Glomerular endothelial cell (primary cell): ENCODE measurements at places on chromosomes 5 and 9.

DNA sequence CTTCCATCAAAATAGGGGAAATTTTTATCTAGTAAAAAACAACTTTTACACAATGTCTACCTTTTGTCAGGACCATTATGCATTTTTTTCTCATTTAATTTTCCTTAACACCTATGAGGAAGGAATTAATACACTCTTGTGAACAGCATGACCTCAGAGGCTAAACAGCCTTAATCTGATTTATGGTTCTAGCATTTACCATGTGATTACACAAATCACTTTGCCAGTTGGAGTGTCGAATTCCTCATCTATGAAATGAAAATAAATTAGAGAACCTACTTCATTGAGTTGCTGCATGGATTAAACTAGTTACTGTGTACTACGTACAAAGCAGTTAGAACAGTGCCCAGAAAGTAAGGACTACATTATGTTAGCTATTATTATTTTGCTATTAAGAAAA, 187.7 kb upstream of the MPDZ start:
- DNase-seq = no peak

DNA sequence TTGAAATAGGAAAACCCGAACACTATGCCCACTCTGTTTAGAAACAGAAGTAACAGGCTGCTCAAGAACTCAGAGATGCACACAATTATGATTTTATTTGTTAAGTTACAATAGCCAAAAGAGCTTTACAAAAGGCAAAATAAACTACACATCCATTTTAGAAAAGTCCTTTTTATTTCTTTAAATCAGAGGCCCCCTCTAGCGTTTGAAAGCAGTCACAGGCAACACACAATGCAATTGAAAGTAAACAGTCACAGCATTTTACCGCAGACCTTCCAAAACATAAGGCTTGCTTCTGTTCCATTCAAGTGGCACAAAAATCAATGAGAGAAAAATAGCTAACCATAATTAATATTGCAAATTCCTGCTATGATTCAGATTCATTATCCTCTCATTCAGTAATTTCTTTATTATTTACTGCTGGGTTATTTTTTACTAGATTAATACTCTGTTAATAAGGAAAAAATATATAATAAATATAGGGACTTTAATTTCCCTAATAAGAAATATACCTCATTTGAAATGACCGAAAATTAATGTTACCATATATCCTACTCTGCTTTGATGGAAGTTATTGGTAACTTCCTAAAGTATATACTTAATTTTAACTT, 78.3 kb downstream of the CEP120 start:
- no peak for DNase-seq

GRCh38 chr5:65356274-65356673, 125.4 kb downstream of the ADAMTS6 start:
- no peak for DNase-seq

DNA sequence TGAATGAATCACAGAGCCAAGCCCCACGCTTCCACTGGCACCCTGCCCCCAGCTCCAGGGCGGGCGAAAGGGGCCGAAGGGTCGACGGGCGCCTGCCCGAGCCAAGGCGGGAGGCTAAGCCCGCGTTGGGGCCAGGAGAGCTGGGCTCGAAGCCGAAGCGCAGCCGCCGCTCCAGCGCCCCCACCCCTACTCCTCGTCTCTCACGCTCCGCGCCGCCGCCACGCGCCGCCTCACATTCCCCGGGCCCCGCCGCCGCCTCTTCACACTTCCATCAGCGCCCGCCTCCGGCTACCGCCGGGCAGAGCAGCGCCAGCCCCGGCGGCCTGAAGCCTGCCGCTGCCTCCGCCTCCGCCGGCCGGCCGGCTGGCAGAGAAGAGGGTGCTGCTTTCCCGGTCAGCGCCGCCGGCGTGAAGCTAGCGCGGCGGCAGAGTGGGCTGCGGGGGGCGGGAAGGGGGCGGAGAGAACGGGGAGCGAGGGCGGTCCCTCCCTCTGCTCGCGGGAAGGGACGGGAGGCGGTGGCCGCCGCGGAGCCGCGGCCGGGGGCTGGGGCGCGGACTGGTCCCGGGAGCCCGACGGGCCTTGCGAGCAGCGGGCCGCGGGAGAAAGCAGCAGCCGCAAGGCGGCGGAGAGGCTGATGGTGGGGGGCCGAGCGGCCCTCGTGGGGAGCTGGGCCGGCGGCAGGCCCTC, at the start of gene HOMER1:
Gene HOMER1, minus strand, starts transcription at position 431 of the 687 bp plus-strand sequence. CDS start 1,360 bp downstream, outside the sequence.
- DNase-seq = no peak

DNA sequence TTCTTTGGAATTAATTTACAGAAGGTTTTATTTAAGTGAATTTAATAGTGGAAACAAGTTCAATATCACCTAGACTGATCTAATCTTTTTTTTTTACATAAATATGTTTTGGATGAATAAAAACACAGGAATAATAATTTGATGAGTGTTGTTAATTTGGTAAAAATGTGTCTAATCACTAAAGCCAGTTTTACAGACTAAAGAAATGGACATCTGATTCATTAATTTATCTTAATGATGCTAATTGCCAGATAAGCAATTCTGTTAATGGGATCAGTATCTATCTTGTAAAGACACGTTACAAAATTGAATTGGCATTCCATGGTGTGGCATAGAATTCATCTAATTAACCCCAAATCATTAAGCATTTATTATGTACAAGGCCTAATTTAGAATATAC, 743.3 kb upstream of the CDH6 start:
- DNase-seq = no peak

DNA sequence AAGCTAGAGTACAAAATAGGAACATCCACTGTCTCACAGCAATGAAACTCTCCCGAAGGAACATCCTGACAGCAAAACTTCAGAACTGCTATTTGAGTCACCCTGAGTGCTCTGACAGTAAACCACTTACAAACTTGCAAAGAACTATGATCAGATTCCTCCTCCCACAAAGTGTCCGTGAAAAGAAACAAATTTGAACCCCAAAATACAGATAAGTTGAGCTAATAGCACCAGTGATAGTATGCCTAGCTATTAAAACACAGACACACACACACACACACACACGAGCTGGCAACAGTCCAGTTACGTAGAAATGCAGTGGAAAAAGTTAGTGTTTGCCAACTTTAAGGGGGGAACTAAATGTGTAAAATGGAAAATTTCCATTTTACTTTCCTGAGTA, 3.1 kb upstream of the GLIS3 start:
- no peak for DNase-seq

DNA sequence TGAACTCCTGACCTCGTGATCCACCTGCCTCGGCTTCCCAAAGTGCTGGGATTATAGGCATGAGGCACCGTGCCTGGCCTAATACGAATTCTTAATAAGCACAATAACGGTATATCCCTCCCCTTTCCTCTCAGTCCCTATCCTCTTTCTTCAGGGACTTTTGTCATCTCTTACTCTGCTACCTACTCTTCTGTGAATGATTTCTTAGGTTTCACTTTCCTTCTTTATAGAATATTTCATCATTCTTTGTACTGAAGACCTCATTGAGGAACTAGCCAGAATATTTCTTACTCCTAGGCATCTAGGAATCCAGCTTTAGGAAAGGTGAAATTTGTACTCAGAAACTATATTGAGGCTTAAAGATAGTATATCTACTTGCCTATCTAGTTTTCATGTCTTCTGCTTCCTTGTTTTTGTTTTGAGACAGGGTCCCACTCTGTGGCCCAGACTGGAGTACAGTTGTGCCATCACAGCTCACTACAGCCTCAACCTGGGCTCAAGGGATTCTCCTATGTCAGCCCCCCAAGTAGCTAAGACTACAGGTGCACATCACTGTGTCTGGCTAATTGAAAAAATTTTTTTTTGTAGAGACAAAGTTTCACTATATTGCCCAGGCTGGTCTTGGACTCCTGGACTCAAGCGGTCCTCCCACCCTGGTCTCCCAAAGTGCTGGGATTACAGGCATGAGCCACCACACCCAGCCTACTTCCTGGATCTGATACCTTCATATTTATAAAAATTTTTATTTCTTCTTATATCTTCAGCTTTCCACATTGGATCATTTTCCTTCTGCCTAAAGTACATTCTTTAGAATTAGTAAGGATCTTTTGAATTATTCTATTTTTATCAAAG, 69.7 kb downstream of the GPBP1 start:
- no peak for DNase-seq

DNA sequence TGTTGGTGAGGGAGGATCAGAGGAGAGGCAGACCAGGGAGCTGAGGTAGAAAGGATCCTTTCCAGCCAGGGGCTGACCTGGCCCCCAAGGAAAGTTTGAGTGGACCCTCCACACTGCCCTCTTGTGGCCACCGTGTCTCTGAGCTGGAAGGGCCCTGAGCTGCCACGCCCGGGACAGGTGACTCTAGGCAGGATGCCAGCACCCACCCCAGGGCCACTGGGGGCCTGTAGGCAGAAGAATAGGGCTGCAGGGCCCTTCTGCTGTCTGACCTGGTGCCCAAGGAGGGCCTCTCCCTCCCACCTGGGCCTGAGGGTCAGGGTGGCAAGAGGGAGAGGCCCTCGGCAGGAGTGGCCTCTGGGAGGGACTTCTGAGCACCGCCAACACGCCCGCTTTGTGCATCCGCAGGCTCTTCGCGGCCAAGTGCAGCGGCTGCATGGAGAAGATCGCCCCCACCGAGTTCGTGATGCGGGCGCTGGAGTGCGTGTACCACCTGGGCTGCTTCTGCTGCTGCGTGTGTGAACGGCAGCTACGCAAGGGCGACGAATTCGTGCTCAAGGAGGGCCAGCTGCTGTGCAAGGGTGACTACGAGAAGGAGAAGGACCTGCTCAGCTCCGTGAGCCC, 76.8 kb downstream of the LMX1B start:
- no peak for DNase-seq

DNA sequence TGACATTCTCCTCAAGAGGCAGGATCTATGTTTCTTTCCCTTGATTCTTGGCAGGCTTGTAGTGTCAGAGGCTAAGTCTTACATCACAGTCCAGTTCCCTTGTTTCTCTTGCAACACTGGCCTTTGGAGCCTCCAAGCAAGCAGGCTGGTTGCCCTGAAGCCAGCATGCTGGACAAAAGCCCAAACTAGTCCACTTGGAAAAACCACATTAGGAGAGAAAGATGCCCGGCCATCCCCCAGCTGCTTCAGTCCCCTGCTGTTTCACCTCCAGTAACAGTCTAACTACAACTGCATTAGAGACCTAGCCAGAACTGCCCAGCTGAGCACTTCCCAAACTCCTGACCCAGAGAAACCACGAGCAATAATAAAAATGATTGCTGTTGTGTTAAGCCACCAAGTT, 87.6 kb downstream of the ADAMTS6 start:
- no peak for DNase-seq

DNA sequence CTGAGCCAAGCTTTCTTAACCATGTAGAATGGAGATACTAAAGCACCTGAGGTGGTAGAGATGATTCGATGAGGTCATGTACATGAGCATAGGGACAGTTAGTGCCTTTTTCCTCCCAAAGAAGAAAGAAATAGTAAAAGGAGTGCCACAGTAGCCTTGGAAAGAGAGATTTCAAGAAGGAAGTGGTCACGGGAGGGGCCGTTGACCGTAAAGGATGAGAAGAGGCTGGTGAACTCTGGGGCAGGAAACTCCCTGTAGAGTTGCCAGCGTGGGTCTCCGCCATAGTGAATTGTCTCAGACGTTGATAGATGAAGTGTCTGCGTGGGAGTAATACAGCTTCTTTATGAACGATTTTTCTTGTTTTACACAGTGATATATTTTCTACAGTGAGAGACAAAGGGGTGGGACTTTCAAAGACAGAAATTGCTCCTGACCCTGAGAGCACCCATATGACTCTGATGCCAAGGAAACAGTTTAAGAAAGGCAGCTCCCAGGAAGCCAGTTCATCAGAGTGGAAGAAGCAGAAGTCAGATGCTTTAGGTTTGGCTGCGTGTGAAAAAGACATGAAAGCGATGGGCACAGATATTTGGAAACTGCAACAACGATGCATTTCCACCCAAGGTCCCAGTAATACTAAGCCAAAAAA, 41.3 kb downstream of the UGCG start:
- DNase-seq = no peak

DNA sequence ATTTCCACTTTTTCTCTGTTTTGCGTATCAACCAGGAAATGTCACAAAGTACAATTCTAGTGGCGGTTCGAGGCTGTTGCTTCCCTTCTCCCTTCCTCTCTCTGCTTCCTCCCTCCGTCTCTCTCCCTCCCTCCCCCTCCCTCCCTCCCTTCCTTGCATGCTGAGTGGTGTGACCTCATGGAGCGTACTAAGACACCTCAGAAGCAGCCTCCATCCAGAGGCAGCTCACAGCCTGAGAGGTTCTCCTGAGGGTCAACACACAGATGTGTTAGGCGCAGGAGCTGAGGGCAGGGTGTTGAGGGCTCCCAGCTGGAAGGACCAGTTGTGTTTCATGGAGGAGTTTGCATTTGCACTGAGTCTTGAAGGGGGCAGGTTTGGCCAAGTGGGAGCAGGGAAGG, 57.7 kb downstream of the COL5A1 start:
- DNase-seq = no peak

DNA sequence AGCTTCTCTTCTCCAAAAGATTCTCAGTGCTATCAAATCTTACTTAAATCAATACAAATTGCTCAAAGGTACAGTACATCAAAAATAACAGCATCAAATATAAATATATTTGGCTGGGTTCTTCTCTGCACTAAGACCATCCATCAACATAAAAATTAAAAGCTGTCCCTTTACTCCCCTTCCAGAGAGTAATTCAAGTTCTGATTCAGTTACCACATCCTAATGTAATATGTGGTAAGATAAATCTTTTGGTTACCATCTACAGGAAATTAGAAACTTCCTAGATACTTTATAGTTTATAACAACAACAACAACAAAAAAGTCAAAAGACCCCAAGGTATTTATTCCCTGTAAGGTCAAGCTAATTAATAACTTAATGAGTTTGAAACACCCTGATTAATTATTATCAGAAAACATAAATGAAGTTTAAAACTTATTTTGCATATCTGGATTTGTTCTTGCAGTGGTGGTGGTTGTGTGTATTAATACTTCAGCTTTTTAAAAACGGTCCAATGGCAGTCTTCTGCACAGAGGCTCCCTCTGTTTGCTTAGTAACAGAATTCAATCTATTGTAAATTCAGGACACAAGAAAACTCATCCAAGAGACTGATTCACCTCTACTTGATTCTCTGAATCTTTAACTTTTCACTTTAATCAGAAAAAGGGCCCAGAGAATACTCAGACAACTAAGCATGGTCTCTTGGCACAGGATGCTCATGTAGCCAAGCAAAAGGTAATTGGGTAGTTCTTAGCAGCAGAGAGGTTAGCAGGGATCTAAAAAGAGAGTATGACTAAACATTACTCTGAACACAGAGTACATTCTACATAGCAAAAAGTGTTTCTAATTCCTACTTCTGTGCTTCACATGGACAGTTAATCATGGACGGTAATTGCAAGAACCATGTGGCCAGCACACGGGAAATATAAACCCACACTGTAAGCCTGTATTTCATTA, 20.1 kb downstream of the DIAPH1 start:
- DNase-seq = no peak

- no peak for DNase-seq
These were observed 208.3 kb downstream of the ATP10B start for GRCh38 chr5:160643616-160644240.
